AG10803 (cell line): ENCODE measurements at places on chromosomes 6 and 20.

GRCh38 chr6:161882196-161882765 lies 608.4 kb upstream of the AGPAT4 start:
- DNase-seq = no peak

DNA sequence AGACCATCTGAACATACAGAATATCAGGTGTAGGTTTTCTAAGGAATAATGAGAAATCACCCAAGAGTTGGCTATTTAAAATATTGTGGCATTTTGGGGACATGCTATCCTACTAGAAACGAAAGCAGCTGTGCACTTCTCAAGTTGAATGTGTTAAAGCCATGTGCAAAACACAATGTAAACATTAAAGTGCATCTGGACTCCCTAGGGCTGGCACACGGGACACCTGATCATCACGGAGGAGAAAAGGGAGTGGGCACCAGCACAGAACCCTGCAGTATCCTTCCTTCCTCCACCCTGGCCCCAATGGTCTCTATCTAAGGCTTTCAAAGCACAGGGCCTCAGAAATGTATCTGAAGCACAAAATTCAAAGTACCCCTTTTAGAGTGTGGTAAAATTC lies 94.3 kb downstream of the INSM1 start:
- DNase-seq = no peak

- DNase-seq = no peak
Measured at GRCh38 chr6:56540232-56541029, 102.3 kb downstream of the DST start.

DNA sequence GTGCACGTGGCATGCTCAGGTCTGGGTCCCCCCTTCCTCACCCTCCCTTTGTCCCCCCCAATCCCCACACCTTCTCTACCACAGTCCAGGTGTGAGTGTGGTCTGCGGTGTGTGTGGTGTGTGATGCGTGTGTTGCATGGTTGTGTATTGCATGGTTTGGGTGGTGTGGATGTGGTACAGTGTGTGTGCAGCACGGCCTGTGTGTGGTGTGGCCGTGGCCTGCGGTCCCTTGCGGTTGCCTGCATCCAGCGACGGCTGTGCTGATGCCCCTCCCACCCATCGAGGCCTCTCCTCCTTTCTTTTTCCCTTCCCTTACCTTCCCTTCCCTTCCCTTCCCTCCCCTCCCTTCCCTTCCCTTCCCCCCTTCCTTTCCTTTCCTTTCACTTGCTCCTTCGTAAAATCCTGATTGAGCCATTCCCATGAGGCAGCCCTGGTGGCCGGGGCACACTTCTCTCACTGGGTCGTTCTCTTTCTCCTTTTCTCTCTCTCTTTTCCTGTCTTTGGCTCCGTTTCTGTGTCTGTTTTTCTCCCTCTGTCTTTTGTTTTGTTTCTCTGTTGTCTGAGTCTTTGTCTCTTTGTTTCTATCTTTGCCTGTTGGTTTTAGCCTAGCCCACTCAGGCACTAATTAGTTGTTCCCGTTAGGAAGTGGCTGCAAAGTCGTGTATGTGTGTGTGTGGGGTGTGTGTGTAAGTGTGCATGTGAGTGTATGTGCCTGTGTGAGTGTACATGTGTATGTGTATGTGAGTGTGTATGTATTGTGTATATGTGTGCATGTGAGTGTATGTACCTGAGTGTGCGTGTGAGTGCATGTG lies 65.7 kb downstream of the SRC start:
- DNase-seq = no peak

GRCh38 chr6:87210979-87211378 lies 55.6 kb downstream of the ZNF292 start:
- DNase-seq = no peak

DNA sequence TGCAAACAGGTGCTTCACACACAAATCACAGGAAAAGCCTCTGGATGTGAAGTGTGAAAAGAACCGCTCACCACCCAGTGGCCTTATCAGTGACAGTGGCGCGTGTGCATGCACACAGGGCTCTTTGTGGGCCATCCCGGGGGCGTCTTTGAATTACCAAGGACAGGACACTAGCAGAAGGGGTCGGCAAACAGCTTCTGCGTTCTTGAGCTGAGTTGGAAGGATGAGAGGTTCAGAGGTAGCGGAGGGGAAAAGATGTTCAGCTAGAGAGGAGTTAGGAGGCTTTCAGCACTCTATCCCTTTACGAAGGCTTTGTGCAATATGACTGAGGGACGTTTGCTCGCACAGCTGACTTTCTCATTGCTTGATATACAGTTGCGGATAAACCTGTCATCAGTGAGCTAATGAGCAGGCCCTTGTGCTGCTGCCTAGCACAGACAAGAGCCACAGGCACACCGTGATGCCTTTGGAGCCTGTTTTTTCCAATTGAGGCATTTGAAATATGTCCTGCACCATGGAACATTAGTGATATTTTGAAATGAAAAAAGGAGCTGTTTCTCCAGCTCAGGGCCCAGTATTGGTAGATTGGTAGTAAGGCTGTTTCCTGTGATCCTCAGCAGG lies 83.1 kb downstream of the IYD start:
- DNase-seq = no peak

- no peak for DNase-seq
Measured at GRCh38 chr6:40794586-40794985, 207.4 kb upstream of the LRFN2 start.

DNA sequence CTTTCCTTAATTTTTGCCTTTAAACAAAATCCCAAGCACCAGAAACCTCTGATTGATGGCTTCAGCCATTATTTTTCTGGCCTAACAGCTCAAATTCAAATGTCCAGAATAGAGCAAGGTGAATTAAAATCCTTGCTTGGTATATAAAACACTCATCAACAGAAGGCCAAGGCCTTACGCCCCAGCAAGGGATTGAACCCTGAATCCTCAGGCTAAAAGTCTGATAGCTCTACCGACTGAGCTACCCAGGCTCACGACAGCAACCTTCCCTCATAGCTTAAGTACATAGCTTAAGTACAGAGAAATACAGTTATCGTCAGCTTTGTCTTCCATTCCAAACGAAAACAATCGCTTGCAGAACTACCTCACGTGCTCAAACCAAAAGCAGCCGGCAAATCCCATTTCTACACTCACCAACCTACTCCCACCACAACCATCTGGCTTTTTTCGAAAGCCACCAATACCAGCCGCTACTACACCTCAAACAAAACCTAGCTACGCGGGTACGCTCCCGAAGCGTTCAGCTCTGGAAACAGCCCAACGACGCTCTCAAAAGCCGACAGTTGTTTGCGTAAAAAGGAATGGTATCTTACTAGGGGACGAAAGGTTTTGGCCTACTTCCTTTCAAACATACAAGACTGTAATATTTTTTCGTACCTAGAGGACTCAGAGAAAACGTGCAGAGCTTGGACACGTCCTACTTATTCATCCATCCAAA lies 167.5 kb downstream of the GPX5 start:
- peak; percentile 3 for DNase-seq

- peak; percentile 15 for DNase-seq
Measured at GRCh38 chr20:53434662-53435061, 159.0 kb downstream of the ZNF217 start.

- no peak for DNase-seq
Measured at GRCh38 chr6:56525974-56526789, 116.5 kb downstream of the DST start.

GRCh38 chr20:43800186-43800585 lies 73.4 kb upstream of the GTSF1L start:
- no peak for DNase-seq

DNA sequence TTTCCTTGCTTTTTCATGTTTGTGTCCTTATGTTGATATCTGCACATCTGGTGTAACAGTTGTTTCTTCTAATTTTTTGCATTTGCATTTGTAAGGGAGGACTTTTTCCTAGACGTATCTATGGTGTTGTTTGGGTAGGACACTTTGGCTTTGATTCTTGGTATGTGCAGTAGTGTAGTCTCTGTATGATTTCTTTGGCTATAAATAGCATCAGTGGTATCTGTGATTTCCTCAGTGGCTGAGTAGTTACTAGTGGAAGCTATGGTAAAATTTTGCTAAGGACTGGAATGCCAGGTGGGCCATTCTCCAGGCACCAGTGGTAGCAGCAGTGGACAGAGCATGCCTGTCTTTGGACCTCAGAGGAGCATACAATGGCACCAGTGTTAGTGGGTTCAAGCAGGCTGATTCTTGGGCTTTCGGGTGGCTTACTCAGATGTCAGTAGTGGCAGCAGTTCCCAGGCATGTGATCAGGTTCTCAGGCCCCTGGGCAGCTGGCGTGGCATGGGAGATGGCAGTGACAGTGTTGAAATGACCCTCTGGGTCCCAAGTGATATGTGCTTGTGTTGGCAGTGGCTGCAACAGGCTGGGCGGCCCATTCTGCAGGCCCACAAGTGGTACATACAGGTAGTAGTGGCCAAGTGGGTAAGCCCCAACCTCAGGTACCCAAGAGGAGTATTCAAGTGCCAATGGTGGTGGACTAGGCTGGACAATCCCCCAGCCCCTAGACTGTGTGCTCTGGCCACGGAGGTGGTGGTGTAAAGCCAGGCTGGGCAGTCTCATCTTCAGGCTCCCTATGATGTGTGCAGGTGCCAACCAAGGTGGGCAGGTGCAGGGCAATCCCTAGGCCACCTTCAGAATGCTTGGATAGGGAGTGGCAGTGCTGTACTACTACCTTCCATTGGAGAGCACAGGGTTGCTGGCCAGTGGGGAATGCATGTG lies 54.5 kb downstream of the PLCG1 start:
- DNase-seq = no peak

DNA sequence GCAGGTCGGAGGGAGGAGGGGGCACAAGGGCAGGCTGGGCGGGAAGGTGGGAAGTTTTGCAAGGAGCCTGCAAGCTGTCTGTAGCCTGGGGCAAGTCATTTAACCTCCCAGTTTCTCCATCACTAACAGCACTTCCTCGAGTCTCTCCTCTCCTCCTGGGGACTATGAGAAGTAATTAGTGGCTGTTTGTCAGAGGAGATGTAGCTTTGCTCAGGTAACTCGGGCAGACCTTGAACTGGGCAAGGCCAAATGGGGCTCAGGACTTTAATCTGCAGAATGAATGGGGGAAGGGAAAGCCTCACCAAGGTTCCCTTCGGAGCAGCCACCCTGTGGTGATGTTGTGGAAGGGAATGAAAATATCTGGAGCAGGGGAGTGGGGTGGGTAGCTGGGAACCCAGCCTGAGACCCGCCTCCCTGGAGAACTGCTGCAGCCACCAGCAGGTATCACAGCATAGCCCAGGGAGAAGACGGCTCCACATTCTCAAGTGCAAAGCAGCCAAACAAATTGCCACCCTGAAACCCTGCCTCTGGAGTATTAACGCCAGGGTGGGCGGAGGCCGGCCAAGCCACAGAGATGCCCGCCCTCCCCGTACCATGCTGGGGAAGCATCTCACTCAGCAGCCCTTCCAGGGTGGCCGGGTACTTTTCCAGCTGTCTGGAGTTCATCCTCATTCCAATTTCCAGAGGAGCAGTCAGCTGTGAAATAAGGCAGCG lies 6.1 kb upstream of the LEMD2 start:
- DNase-seq = no peak

DNA sequence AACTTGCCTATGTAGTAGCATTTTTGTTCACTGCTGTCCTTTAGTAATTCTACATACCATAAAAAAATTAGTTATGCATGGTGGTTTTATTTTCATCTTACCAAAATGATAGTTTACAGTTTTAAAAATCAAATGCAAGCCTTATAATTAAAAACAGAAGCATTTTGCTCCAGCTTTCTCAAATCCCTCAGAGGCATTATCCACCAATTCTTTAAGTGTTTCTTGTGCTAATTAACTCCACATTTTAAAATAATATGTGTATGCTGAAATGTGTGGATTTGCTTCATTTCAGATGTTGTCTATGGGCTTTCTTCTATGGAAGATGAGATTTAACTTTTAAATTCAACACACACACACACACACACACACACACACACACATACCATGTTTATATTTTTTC lies 49.3 kb downstream of the PCSK2 start:
- no peak for DNase-seq

DNA sequence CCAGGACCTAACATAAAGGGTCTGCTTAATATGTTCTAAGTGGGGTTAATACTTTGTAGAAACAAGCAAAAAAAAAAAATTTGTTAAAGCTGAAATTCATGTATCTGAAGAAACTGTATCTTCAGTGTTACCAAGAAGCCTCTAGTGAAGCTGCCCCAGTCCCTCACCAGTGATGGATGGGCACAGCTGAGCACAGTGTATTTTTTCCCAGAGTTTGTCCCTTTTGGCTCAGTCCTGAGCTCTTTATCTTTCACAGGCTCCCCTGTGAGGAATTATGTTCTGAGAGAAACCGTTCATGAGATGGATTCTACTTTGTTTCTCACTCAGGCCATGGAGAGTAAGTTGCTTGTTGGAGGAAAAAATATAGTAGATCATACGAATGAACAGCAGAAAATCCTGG lies 38.4 kb downstream of the KIF3B start:
- DNase-seq = no peak

GRCh38 chr20:14924433-14924832 lies 587.0 kb upstream of the FLRT3 start:
- no peak for DNase-seq

DNA sequence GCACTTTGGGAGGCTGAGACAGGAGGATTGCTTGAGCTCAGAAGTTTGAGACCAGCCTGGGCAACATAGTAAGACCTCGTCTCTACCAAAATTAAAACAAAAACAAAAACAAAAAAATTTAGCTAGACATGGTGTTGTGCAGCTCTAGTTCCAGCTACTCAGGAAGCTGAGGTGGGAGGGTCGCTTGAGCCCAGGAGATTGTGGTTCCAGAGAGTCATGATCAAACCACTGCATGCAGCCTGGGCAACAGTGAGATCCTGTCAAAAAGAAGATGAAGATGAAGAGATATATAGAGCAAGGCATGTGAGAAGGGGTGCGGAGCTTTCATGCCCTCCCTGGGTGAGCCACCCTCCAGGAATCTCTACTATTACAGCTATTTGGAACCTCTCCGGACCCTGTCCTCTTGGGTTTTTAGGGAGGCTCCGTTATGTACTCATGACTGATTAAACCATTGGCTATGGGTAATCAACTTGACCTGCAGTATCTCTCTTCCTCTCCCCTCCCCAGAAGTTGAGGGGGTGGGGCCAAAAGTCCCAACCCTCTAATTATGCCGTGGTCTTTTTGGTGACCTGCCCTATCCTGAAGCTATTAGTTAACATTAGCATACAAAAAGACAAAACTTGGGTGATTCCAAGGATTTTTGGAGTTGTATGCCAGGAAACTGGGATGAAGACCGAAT lies 9.0 kb downstream of the POLH start:
- peak; percentile 69 for DNase-seq

GRCh38 chr6:35668096-35668495 lies 20.6 kb downstream of the FKBP5 start:
- no peak for DNase-seq

GRCh38 chr20:57725636-57726035 lies 15.8 kb upstream of the PMEPA1 start:
- no peak for DNase-seq

- no peak for DNase-seq
Measured at GRCh38 chr20:49543071-49543857, 24.7 kb downstream of the PTGIS start.

DNA sequence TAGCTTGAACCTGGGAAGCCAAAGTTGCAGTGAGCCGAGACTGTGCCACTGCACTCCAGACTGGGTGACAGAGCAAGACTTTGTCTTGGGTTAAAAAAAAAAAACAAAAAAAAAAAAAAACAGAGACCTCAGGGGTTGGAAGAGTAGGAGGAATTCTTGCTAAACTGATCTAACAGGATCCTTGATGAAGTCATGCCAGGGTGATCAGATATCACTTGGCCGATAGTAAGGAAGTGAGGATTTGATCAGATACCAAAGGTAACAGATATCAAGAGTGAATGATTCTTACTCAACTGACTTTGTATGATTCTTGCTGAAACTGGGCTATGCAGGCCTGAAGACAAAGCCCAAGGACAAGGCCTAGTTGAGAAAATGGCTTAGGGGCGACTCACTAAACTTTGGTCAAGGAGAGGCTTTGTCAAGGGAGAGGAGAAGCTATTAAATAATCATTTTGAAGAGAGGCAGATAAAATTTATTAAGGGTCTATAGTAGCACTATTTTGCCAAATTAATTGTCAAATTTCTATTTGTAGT lies 624.7 kb downstream of the UTRN start:
- DNase-seq = no peak
